Activated naive CD4-positive, alpha-beta T cell treated with Interleukin-2 at 50 U/mL for 16 hours (primary cell): ENCODE measurements at places on chromosomes 1 and 21.

DNA sequence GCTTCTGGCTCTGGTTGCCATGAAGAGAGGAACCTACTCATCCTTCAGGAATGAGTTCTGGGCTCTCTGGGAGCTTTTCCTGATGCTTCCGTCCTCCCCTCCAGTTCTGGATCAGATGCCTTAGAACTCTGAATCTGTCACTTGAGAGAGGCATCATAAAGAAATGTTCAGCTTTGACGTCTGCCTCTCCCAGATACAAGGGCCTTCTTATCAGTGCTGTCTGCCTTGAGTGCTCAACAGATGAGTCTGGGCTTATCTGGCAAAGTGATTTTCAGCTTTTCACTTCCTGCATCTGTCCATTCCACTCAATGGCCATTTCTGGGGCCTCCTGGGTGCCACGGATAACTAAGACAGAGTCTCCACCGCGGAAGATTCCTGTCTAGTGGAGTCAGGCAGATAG is 12.3 kb upstream of the OTUD3 start:
- no peak for DNase-seq

DNA sequence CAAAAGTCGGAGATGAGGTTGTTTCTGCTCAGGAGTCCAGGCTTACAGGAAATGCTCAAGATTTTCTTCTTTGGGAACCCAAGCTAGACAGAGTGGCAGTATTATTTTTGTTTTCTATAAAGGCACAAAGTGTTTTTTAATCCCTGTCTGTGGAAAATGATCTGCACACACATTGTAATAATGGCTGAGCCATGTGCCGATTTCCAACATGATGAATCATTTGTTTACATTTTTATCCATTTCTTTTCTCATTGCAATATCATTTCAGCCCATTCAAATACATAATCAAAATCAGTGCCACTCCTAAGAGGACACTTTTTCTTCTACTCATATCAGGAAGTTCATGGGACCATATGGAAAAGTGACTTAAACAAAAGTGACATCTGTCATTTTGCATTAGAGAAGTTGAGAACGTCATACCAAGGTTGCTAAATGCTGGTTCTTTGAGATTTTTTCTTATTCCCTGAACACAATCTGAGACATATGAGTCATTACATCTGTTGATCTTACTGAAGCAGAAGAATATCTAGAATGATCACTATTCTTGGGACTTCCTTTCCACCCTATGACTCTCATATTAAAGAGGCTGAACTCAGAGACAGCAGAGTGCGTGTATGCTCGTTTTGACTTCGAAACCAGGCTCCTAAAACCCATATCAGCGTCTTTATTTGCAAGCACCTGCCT is 44.9 kb downstream of the ACTA1 start:
- no peak for DNase-seq

DNA sequence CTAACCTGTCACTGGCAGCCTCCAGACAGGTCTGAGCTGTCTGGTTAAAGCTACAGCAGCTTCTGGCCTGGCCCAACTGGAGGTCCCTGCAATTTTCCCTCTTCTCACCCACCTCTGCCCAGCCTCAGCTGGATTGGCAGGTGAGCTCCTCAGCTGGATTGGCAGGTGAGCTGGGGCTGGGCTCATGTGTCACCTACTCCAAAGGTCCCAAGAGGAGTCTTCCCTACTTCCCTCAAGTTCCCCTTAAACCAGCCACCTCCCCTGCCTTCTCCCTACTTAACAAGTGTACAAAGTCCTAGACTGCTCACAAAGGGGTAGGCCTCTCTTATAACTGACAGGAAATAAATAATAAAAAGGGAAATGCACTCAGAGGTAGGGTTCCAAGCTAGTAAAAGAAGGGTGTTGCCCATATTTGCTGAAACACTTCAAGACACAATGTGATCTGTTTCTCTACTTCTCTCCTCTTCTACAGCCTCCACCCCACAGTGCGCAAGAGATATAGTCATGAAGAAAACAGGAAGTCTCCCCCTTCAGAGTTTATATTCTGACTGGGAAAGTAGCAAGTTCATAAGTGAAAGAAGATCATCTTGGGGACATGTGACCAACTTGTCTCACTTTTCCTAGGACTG is at the start of gene GPA33:
Gene GPA33 (minus strand): TSS at position 64 of the 629 bp plus-strand sequence. CDS start 90 bp downstream, outside the sequence.
- DNase-seq, result no peak

DNA sequence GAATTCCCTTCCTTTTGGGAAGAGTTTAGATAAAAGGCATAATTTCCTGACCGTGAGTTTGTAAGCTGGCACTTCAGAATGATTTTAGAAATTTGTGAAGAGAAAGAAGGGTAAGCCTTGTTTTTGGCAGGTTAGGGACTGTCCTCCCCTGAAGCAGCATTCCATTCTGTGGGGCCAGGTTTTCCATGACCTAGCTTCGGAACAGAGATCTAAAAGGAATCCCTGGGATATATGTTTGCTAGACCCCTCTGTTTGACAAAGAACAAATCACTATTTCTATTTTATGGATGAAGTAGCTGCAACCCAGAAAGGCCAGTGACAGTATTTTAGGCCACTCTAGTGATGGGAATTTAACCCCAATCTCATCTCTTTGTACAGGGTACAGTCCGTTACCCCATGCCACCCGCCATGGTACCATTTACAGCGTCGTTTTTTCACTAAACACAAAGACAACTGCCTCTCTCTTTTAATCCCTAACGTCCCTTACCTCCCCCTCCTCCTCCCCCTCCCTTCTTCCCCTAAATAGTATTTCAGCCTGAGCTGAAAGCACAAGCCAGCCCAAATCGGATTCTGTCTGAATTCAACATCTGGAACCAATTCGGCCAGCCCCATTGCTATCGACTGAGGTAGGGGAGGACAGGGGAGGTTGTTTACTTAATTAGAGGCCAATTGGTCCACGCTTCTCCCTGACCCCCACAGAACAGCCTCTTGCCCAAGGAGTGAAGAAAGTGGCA is 23.4 kb upstream of the IKBKE start:
- no peak for DNase-seq

GRCh38 chr1:56774067-56774609 is 45.1 kb downstream of the FYB2 start:
- DNase-seq, result no peak

DNA sequence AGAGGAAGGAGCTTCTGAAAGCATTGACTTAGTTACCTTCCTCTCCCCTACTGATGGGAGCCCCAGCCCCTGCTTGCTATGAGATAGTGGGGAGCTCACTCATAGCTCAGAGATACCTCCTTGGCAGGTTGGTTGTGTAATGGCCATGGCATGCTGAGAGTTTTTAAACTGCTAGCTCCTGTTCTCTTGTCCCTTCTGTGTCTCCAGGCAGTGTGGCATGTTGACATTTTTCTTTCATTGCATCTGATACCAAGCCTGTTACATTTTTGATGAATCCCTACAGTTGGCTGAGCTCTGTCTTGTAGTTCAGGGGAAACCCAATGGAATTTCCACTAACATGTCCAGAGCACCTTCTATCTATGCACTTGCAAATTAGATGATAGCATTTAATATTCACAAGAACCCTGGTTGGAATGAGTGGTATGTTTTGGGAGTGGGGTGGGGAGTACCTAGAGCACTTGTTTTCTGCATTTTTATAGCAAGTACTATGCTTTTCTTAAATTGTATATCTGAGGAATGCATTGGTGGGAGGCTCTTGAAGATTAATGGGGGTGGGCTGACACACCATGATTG is 39.1 kb upstream of the EFCAB14 start:
- DNase-seq, result no peak

GRCh38 chr1:161304927-161305866 is 4.6 kb downstream of the MPZ start:
- peak; percentile 4 for DNase-seq

GRCh38 chr1:116232989-116233514 is 121.9 kb downstream of the MAB21L3 start:
- DNase-seq, result no peak

- no peak for DNase-seq
Observed at GRCh38 chr21:45979141-45979631, 2.4 kb upstream of the COL6A1 start.

- DNase-seq, result no peak
Observed at GRCh38 chr1:168470901-168471431, 72.8 kb downstream of the XCL2 start.

DNA sequence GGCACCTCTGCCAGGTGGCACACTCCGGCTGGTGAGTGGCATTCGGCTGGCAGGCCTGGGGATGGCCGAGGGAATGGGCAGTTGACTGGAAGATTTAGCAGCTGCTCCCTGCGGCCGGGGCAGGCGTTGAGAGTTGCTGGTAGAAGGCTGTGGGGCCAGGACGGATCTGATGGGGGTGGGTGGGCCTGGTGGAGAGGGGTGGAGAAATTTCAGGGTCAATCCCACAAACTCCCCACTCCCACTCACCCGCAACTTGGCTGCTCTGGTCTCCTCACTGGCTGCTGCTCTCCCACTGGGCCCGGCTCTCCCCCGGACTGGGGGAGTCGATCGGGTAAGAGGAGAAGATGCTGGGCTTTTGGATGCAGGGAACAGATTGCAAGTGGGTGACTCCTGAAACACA is 2.1 kb downstream of the PSRC1 start:
- no peak for DNase-seq

GRCh38 chr1:151858030-151858746 is 4.7 kb upstream of the THEM5 start:
- DNase-seq, result no peak

DNA sequence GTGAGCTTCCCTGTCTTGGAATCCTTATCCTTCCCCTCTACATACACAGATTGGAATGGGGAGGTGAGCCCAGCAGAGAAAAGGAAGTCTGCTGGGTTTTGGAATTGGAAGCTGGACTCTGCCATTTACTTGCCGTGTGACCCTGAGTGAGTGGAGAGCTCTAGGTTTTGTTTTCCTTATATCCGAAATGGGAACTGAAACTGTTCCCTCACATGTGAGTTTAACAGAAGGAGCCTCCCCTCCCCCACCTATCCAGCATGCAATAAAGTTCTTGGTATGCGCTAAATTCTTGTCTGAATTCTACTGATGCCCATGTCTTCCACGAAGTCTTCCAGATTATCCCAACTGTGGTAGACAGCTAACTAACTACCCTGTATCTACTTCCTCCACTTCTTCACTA is 58.7 kb downstream of the NENF start:
- DNase-seq, result no peak

- no peak for DNase-seq
Observed at GRCh38 chr1:86906419-86906818, 7.5 kb downstream of the SELENOF start.

GRCh38 chr1:18836654-18837053 is 22.8 kb downstream of the TAS1R2 start:
- DNase-seq, result no peak

GRCh38 chr1:12208764-12209494 is 20.9 kb upstream of the VPS13D start:
- DNase-seq, result peak; percentile 87

- DNase-seq, result peak; percentile 48
Observed at GRCh38 chr1:168360151-168361021, 79.7 kb downstream of the TBX19 start.

DNA sequence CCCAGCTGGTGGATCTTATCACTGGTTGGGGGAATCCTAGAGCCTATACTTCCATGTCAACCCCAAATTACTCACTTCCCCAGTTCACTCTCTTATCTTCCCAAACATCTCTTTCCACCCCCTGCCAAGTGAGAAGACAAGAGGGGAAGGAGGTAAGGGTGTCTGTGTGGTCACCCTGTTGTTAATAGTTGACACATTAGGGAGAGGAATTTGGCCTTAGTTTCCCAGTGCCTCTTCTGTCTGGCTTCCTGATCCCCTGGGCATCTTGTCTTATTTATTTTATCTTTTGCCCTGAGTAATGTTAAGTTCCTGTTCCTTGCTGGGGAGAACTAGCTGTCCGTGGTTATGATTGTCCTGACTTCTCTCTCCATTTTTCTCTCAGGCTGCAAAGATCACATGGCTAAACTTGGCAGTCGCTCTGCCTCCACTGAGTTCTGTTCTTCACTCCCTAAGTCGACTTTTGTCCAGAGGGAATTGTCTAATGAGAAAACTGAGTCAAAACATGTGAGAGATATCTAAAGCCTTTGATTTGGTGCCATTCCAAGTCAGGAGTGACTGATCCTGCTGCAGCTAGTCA is 157.1 kb upstream of the SYT6 start:
- DNase-seq, result no peak

DNA sequence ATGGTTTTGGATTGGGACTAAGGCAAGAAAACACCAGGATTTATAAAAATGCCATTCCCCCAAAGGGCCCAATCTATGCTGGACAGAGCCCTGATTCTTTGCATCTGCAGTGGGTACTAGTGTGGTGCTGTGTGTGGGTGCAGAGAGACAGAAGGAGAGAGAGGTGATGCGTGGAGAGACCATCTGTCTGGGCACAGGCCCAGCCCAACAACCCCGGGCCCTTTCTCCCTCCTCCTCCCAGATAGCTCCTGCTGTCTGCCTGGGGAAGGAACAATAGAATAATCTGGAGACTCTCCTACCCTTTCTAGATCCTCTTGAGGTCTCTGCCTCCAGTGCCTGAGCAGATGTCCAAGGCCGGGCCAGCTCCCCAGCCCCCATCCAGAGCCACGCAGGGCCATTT is 15.1 kb downstream of the KIAA1614 start:
- no peak for DNase-seq

DNA sequence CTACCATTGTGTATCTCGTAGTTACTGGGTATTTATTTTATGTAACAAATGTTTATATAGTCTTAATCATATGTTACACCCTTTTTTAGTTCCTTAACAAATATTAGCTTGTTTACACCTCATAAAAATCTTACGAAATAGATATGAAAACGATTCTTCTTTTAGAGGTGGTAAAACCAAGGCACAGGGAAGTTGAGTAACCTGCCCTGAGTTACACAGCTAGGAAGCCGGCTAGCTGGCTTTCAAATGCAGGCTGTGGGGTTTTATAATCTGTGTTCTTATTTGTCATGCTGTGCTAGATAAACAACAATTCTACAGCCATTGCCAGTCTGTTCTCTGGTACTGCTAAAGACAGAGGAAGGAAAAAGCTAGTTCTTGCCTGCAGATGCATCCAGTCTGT is 109.6 kb downstream of the NOS1AP start:
- DNase-seq, result no peak
